Smooth muscle cell of the pulmonary artery (primary cell): ENCODE measurements at places on chromosomes 3 and 15. TPM values are rescaled to one million over a fixed set of nuclear protein-coding genes. Genes with fewer than 3 reads are reported as not detected.

The PRSS50 gene
- not detected in 2 replicates for total RNA-seq

The LXN gene
- 52.5 and 56.0 TPM in 2 replicates for total RNA-seq

The PSMD6 gene
- total RNA-seq = 85.5 and 88.2 TPM in 2 replicates

The RPSA gene
- total RNA-seq = 818 and 877 TPM in 2 replicates

The WDR93 gene
- 0.07 TPM in 1 of 2 replicates, not detected in the other for total RNA-seq

The RTP3 gene
- not detected in 2 replicates for total RNA-seq

The BTLA gene
- total RNA-seq = 0.07 and 0.30 TPM in 2 replicates
